Mammary epithelial cell (primary cell): ENCODE measurements at places on chromosomes 1 and 21.

- no peak for DNase-seq
These were observed 85.4 kb upstream of the TIAM1 start for GRCh38 chr21:31429506-31429905.

DNA sequence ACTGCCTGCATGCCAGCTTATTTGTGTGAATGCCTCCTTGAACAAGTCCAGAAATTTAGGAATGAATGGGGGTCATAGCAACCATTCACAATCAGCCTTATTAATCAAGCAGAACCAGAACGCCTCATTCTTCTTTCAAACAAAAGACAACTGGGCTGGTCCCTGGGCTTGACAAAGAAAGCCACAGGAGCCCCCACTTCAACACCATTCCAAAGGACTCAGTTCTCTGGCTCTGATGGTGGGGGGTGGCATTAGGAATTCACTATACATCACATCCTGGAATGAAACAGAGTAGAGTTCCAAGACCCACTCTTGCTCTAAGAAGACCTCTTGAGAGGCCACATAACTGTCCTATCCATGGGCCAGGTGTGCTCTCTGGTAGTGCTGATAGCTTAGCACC, 186.6 kb upstream of the ST6GALNAC5 start:
- no peak for DNase-seq

DNA sequence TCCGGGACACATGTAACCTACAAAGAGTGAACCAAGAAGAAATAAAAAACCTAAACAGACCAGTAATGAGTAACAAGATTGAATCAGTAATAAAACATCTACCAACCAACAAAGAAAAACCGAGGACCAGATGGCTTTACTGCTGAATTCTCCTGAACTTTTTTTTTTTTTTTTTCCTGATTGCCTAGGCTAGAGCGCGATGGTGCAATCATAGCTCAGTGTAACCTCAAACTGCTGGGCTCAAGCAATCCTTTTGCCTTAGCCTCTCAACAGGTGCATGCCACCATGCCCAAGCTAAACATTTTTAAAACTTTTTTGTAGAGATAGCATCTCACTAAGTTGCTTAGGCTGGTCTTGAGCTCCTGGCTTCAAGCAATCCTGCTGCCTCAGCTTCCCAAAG, 11.2 kb upstream of the FGGY start:
- no peak for DNase-seq

- DNase-seq, result no peak
These were observed 80.1 kb downstream of the HMGB4 start for GRCh38 chr1:33943978-33944377.

DNA sequence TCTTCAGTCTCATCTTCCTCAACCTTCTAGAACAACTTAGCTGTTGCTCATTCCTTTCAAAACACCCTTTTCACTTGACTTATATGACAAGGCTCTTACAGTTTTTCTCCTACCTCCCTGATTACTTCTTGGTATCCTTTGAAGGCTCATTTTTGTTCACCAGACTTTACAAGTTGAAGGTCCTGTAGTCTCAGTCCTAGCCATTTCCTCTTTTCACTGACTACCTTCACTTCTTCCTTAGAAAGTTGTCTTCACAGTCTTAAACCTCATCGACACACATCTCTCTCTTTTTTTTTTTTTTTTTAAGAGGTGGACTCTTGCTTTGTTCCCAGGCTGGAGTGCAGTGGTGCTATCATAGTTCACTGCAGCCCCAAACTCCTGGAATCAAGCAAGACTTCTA, 6.6 kb upstream of the TP53BP2 start:
- no peak for DNase-seq
